Kidney (tissue), 22 donors: ENCODE measurements at places on chromosomes 13 and 19. TPM values are rescaled to one million over a fixed set of nuclear protein-coding genes. Genes with fewer than 3 reads are reported as not detected.

The OSCAR gene
- total RNA-seq, result 5.1 TPM

DNA sequence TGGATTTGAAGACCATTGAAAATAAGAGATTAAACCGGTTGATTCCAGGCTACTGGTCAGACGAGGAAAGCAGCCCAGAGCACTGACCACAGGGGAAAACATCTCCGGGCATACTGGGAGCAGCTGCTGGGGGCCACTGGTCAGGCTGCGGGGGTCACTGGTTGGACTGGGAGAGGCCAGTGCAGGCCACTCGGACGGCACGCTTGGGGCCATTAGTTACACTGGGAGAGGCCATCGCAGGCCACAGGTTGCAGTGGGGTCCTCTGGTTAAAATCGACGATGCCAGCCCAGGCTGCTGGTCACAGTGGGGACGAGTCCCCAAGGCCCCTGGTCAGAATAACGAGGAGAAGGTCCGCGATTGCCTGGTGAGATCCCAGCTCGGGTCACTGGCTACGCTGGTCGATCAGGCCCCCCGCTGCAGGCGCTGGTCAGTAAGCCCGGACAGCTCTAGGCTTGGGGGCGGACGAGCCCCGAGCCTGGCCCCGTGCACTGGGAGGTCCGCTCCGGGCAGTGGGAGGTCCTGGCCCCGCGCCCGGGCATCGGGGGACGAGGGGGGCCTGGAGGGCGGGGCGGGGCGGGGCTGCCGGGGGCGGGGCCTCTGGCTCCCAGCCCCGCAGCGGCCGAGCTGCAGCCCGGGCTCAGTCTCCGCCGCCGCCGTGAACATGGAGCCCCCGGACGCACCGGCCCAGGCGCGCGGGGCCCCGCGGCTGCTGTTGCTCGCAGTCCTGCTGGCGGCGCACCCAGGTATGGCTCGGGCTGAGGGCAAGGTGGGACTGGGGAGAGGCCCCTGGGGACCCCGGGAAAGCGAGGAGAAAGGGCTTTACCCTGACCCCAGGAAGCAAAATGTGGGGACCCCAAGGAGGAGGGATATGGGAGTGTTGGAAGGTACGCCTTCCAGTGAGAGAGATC is at the start of gene BCAM:
TSS of gene BCAM (plus strand) at position 641 of the 909 bp plus-strand sequence. CDS start at position 663, 22 bp downstream.
- peaks cover 13% of the 10 kb centered on the region for H3K4me1 ChIP-seq
- no peaks in the 10 kb centered on the region for H3K36me3 ChIP-seq
- no peaks in the 10 kb centered on the region for H3K27me3 ChIP-seq
- H3K27ac ChIP-seq, result peak within 1 kb of the TSS; percentile 98

DNA sequence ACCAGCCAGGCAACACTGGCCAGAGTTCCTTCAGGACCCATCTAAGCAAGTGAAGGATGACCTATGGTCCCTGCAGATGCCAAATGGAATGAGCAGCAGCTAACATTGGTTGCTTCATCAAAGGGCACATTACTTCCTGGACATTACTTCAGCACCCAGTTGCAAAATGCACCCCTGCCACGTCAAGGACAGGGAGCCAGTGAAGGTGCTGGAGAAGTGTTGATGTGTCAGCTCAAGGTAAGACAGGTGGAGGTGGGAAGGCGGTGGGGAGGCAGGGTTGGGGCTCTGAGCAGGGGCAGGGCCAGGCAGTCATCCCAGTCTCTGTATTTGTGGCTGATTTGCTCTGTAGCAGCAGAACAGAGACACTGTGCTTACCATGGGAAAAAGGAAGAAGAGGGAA is 14.6 kb downstream of the CSNK1A1L start:
- DNase-seq, result no peak
- H3K27ac ChIP-seq, result no peak overlapping the region
- H3K4me3 ChIP-seq, result no peak overlapping the region
- H3K4me1 ChIP-seq, result no peaks in the 10 kb centered on the region
- H3K27me3 ChIP-seq, result no peaks in the 10 kb centered on the region
- no peaks in the 10 kb centered on the region for H3K36me3 ChIP-seq

The EDNRB gene
- total RNA-seq, result 60.1 TPM

The APOC4 gene
- not detected for total RNA-seq

The SWSAP1 gene
- total RNA-seq, result 4.1 TPM

GRCh38 chr13:98456413-98456845 is 120.5 kb downstream of the STK24 start:
- H3K4me1 ChIP-seq, result peaks cover 6% of the 10 kb centered on the region
- peak; percentile 40 for DNase-seq
- H3K27ac ChIP-seq, result no peak overlapping the region
- peaks cover 20% of the 10 kb centered on the region for H3K36me3 ChIP-seq

- no peaks in the 10 kb centered on the region for H3K36me3 ChIP-seq
- no peaks in the 10 kb centered on the region for H3K4me1 ChIP-seq
- no peak overlapping the region for H3K27ac ChIP-seq
- H3K27me3 ChIP-seq, result no peaks in the 10 kb centered on the region
Measured at GRCh38 chr19:1062387-1063029, 4.5 kb upstream of the ARHGAP45 start.

The CYP2A6 gene
- total RNA-seq, result not detected

DNA sequence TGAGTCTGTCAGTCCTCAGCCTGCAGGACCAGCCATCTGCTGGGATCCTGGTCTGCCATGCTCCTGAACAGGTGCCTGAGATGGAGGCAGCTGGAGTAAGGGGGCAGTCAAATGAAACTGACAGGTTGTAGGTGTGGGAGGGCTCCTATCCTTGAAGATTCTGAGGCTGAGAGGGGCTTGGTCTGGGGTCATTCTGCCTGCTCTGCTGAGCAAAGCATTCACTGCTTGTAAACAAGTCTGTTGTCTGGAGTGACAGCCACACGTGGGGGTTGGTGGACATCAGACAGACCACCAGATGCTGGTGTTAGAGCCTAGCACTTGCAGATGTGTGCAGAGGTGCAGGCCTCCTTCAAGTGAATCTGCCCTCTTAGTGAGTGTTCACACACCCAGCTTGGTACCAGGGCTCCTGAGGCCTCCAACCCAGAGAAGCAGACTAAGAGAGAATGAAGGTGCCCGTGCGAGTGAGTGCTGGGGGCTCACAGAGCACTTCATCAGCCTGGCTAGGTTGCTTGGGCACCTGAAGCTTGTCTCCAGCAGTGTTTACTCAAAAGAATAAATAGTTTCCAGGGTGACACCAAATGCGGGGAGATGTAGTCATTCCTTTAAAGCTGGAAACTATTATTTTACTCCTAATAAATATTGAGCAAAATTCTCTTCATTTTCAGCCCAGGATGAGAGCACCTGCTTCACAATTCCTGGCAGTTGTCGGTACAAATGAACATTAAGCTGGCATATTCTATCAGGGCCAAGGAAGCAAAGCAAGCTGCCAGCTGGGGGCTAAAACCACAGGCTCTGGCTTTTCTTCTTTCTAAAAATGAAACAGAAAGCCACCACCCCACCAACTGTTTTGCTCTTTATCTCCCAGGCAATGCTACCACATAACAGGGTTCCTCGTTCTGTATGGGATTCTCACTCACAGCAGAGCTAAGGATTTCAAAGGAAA is 82.3 kb downstream of the RNASEH2B start:
- H3K36me3 ChIP-seq, result no peaks in the 10 kb centered on the region
- no peaks in the 10 kb centered on the region for H3K27me3 ChIP-seq
- no peak overlapping the region for H3K4me3 ChIP-seq
- DNase-seq, result peak; percentile 69
- no peak overlapping the region for H3K27ac ChIP-seq

- DNase-seq, result no peak
- H3K4me3 ChIP-seq, result peak overlapping the region; percentile 95
- H3K4me1 ChIP-seq, result no peaks in the 10 kb centered on the region
- H3K27ac ChIP-seq, result peak overlapping the region; percentile 71
- peaks cover 6% of the 10 kb centered on the region for H3K36me3 ChIP-seq
Measured at GRCh38 chr19:16185768-16186123, 536 bp downstream of the FAM32A start.

DNA sequence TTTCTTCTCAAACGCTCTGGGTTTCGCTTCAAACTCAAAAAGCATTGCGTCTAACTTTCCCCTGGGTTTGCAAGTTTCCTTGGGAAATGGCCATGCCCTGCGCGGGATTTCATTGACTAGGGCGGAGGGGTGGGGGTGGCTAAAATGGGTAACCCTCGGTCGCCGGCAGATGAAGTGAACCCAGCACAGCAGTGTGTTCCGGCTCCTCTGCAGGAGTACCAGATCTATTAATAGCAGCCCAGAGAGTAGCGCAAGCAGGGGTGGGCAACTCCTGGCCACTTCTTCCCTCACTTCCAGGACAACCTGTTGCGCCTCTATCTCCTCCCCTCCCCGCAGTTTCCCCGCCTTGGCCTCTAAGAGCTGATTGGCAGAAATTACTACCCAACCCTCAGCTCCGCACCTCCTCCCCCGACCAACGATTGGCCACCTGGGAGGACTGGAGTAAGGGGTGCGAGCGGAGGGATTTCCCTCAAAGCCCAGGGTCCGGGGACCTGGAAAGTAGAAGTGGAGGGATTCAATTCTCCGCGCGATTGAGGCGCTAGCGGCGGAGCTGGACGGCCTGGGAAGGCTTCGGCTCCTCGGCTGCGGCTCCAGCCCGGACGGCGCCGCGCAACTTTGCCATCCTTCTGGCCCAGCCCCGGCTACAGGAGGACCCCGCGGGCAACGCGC is at the start of gene FREM2:
TSS of gene FREM2 (plus strand) at position 501 of the 669 bp plus-strand sequence. CDS start 268 bp downstream, outside the sequence.
- no peaks in the 10 kb centered on the region for H3K4me1 ChIP-seq
- peak within 1 kb of the TSS; percentile 56 for H3K4me3 ChIP-seq
- no peaks in the 10 kb centered on the region for H3K36me3 ChIP-seq
- no peaks in the 10 kb centered on the region for H3K27me3 ChIP-seq
- peak within 1 kb of the TSS; percentile 13 for H3K27ac ChIP-seq
- DNase-seq, result peak; percentile 97

The C19orf85 gene
- total RNA-seq, result not detected

The PRODH2 gene
- total RNA-seq, result 9.0 TPM

DNA sequence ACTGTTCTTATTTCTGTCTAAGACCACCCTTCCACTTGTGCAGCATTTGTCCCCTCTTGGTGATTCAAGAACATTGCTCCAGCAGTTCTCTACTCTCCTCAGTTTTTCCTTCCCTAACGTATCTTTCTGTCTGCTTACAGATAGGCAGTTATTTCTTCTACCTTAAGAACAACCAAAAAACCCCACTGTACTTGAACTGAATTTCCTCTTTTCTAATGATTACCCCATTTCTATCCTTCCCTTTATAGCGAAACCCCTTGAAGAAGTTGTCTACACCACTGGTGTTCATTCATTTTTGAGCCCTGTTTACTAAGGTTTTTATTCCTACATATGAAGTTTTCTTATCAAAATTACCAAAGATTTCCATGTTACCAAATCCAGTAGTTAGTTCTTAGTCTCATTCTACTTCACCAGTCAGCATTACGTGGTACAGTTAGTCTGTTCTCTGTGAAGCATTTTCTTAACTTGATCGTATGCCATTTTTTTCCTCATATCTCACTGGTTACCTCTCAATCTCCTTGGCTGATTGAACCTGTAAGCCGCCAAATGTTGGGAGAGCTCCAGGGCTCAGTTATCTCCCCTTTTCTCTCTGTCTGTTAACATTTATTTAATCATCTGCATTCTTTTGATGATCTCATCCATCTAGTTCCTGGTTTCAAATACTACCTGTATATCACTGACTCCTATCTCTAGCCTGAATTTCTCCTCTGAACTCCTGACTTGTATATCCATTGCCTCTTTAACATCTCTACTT is 9.0 kb downstream of the LSM14A start:
- H3K36me3 ChIP-seq, result no peaks in the 10 kb centered on the region
- H3K4me1 ChIP-seq, result peaks cover 8% of the 10 kb centered on the region
- no peak overlapping the region for H3K4me3 ChIP-seq
- H3K27me3 ChIP-seq, result no peaks in the 10 kb centered on the region
- DNase-seq, result no peak

DNA sequence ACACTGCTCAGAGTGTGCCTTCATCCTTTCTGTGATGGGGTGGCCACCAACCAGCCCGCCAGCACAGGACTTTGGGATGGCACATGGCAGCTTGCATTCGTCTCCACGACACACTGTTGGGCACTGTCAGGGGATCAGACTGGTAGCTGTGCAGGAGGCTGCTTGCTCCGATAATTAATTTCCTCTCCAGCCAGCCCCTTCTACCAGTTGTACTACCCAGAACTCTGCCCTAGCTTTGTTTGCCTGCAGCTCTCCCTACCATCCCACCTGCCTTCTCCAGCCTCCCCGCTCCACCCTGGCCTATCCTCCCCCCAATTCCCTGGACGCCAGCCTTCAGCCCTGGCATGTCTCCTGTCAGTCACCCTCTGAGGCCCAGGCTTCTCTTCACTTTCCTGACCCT is 228.3 kb downstream of the TSHZ3 start:
- H3K27ac ChIP-seq, result no peak overlapping the region
- H3K27me3 ChIP-seq, result no peaks in the 10 kb centered on the region
- H3K4me1 ChIP-seq, result no peaks in the 10 kb centered on the region
- DNase-seq, result no peak
- H3K36me3 ChIP-seq, result no peaks in the 10 kb centered on the region
- H3K4me3 ChIP-seq, result no peak overlapping the region

GRCh38 chr19:8630796-8631424 is 477 bp downstream of the NFILZ start:
- no peaks in the 10 kb centered on the region for H3K27me3 ChIP-seq
- no peak for DNase-seq
- no peaks in the 10 kb centered on the region for H3K4me1 ChIP-seq
- H3K27ac ChIP-seq, result peak overlapping the region; percentile 41
- H3K4me3 ChIP-seq, result no peak overlapping the region

DNA sequence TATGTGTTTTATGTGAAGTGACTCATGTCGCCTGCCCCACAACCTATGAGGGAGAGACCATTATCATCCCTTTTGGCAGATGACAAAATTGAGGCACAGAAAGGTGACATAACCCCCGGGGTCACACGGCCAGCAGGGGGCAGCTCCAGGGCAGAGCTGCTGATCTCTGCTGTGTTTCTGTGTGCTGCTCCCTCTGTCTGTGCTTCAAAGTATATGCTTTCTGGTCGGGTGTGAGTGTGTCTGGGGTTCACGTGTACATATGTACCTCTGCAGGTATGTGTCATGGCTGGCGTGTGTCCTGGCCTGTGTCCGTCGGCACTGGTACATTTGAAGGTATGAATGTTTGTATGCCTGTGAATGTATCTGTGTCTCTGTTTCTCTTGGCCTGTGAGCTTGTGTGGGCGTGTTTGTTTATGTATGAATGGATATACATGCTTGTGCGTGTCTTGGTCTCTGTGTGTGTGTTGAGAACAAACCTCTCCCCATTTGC is 7.1 kb downstream of the LIPE start:
- no peak overlapping the region for H3K27ac ChIP-seq
- H3K36me3 ChIP-seq, result no peaks in the 10 kb centered on the region
- no peak overlapping the region for H3K4me3 ChIP-seq
- H3K4me1 ChIP-seq, result no peaks in the 10 kb centered on the region

DNA sequence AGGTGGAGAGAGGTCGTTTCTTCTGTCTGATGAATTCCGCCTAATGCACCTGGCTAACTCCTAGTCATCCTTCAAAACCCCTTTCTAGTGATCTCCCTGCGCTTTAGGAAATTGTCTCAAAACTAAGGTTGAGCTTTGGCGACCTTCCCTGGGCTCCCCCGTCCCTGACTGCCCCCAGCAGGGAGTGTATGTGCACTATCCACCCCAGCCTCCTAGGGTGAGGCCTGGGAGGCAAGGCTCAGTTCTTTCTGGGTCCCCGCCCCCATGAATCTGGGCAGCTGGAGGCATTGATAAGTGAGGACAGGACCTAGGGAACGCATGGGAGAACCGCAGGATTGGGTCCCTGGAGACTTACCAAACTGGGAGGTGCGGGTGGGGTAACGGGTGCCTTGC is 378 bp downstream of the TLE6 start:
- DNase-seq, result no peak
- H3K27ac ChIP-seq, result no peak overlapping the region
- no peaks in the 10 kb centered on the region for H3K27me3 ChIP-seq
- H3K4me3 ChIP-seq, result no peak overlapping the region
- H3K4me1 ChIP-seq, result peaks cover 11% of the 10 kb centered on the region

GRCh38 chr19:41930926-41931592 is 2.8 kb upstream of the ERFL start:
- no peak overlapping the region for H3K27ac ChIP-seq
- peaks cover 72% of the 10 kb centered on the region for H3K27me3 ChIP-seq
- H3K4me3 ChIP-seq, result no peak overlapping the region
- H3K4me1 ChIP-seq, result peaks cover 4% of the 10 kb centered on the region
